Midbrain (tissue), 1 donor: ENCODE measurements at places on chromosomes 5 and 9.

- DNase-seq: no peak
Observed at GRCh38 chr9:69248005-69248404, 73.9 kb downstream of the TJP2 start.

DNA sequence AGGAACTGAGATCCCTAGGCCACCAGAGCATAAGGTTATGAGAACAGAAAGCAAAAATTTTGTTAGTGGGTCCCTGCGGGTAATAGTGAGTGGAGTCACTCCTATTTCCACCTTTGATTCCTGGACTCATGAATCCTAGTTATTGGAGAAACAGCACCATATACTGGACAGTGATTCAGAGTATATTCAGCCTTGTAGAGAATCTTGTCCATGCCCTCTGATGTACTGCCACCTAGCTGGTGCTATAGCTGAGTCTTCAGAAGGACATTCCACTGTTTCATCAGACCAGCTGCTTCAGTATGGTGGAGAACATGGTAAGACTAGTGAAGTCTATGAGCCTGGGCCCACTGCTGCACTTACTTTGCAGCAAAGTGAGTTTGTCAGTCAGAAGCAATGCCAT lies 25.0 kb upstream of the ITGA2 start:
- DNase-seq: no peak

DNA sequence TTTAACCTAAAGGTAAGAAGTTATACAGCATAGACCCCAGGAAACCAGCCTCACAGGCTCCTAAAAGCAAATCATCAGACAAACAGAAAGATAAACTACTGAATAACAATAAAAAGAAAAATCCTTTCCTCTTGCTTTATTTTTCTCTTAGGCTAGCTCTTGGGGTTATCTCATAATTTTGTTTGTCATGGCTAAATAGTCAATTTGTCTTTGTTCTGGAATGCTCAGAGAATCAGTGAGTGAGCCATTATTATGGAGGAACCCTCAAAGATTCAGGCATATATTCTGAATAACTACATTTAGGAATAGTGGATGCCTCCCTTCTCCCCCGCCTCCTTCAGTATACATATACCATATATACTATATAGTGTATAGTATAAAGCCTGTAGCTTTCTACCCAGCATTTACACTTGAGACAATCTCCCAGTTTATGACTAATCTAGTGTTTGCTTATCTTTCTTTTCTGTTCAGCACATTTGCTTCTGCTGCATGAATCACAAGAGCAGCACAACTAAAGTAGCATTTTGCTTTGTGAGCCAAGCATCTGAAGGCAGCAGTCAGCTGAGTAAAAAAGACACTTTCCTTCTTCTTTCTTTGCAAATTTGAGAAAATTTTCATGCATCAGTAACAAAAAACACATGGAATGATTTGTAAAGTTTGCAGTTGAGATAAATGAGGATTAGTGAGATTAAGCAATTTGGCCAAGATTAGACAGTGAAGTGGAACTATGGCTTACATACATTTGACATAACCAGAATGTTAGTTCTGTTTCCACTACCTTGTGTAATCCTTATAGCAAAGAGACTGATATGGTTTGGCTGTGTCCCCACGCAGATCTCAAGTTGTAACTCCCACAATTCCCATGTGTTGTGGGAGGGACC lies 45.3 kb upstream of the PPP3R2 start:
- no peak for DNase-seq

- DNase-seq: no peak
Observed at GRCh38 chr9:107703651-107704050, 214.1 kb upstream of the KLF4 start.

- no peak for DNase-seq
Observed at GRCh38 chr5:172383191-172383802, 71.0 kb downstream of the SH3PXD2B start.

GRCh38 chr5:89289604-89290003 lies 406.6 kb upstream of the MEF2C start:
- no peak for DNase-seq

GRCh38 chr5:127994087-127994660 lies 89.4 kb upstream of the SLC12A2 start:
- no peak for DNase-seq

DNA sequence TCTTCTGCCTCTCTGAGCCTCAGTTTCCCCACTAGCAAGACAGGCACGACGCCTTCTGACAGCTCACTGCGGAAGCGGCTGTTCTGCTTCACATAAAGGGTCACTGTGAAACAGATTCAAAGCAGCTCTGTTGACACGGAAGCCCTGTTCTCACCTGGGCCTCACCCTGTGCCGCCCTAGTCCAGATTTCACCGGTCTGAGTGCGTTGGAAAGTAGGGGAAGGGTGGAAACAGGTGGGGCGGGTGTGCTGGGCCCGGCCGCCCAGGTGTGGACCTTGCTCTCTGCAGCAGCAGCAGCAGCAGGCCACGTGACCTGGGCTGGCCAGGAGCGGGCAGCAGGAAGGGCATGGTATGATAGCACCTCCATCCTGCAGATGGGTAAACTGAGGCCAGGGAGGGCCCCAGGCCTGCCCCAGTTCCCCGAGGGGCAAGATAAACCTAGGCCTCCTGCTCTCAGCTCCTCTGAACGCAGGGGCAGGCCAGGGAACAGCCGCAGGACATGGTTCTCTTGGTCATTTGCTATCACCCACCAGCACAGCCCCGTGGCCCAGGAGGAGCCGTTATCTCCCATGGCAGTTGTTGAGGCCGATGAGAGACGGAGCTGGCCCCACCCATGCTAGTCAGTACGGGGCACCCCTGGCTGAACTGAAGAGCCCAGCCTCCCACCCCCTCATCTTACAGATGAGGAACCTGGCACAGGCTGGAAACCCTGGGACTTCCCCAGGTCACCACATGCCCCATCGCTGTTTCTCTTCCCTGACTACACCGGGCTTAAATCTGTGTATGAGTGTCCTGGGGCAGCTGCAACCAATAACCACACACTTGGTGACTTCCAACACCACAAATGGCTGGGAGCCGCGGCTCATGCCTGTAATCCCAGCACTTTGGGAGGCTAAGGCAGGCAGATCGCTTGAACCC lies 12.1 kb downstream of the PTGES2 start:
- DNase-seq: no peak

- no peak for DNase-seq
Observed at GRCh38 chr9:70994582-70994981, 126.8 kb downstream of the TRPM3 start.

- no peak for DNase-seq
Observed at GRCh38 chr5:139872851-139873794, 77.5 kb downstream of the PSD2 start.

DNA sequence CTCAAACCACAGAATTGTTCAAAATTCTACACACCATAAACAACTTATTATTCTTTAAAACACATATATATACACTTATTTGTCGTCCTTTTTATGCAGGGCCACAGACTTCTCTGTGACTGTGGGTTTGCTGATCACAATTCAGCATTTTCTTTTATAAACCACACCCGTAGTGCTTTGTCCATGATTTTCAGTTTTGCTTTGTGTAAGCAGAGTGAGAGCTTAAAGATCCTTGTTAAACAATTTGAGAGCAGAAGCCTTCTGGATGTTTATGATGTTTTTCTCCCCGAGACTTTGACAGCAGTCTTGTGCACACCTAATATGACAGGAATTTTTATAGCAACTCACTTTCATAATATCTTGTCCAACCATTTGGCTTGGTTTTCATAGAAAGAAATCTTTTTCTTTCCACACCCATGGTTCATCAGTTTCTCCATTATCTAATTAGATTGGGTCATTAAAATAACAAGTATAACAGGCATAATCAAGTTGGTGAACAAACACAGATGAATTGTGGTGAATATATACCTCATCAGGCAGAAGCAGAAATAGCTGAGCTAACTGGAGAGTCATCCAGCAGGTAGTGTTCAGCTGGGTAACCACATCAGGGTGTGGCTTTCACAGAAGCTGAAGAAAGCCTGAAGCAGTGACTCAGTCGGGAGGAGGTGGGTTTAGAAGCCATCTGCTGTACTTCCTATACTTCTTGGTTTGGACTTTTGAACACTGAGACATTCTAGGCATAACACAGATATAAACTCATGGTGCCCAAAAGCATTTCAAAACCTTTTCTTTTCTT lies 232.8 kb downstream of the DOCK8 start:
- no peak for DNase-seq

- DNase-seq: no peak
Observed at GRCh38 chr9:20209391-20210340, 412.6 kb downstream of the MLLT3 start.

GRCh38 chr5:175133185-175133584 lies 310.8 kb downstream of the DRD1 start:
- DNase-seq: no peak

- no peak for DNase-seq
Observed at GRCh38 chr5:121033334-121033733, 569.2 kb downstream of the PRR16 start.

DNA sequence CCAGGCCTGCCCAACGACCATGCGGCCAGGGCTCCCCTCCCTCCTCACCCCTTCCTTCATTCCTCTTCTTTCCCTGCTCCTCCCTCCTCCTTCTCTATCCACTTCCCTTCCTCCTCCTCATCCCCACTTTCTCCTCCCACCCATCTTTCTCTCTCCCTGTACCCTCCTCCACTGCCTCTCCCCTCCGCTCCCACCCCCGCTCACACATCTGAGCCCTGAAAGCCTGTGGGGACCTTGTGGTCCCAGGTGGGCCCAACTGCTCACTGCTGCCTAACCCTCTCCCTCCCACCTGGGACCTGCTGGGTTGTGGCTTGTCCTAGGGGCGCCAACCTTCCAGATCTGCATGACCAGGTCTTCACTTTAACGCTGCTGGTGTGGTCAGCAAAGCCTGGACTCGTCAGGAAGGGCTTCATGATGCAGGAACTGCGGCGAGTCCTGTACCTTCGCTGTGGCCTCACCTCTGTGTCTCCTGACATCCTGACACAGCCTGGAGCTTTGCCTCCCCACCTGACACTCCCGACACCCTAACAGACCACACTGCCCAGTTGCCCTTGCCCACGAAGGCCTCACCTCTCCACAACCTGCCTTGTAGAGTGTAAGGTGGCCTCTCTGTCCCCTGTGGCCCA lies 34.6 kb downstream of the C5orf15 start:
- no peak for DNase-seq

DNA sequence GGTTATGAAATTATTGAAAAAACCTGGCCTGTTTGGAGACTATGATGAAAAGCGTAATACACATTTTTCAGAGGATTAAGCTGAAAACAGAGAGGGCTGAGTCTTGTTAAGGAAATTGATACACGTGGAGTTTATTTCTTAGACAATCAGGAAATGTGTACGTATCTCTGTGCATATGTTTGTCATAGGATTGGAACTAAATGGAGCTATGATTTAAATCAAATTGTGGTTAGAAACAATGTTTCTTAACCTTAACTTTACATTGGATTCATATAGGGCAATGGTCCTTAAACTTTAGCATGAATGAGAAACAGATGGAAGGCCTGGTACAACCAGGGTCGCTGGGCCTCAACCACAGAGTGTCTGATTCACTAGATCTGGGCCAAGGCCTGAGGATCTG lies 451.6 kb downstream of the CDH18 start:
- DNase-seq: no peak

GRCh38 chr5:73204733-73205132 lies 31.7 kb downstream of the TMEM174 start:
- DNase-seq: no peak

DNA sequence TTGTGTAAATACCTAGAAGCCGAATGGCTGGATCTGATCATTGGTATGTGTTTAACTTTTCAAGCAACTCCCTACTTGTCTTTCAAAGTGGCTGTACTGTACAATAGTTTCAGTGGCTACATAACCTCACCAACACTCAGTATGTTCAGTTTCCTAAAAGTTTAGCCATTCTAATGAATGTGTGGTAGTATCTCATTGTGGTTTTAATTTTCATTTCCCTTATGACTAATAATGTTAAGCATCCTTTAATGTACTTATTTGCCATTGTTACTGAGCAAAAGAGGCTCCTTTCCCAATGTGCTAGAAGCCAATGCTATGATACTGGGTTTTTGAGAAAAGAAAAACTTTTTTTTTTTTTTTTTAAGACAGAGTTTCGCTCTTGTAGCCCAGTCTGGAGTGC lies 27.8 kb upstream of the ALDOB start:
- no peak for DNase-seq

GRCh38 chr5:113237893-113238292 lies 196.9 kb downstream of the TSSK1B start:
- no peak for DNase-seq

DNA sequence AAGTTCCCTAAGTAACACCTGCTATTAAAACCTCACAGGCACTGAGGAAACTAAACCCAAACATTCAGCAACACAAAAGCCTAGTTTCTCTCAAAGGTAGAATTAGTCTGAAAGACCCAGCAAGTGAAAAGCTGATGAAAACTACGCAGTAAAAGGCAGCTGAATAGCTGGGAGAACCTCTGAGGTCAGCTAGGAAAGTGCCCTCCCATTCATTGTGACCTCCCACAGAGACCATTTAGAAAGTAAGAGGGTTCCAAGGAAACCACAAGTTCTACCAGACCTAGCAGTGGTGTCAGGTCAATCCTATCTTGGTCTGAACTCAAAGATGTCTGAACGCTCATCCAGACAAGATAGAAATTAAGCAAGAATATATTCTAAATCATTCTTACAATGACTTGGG lies 144.7 kb downstream of the SSBP2 start:
- no peak for DNase-seq

- no peak for DNase-seq
Observed at GRCh38 chr5:68720884-68721610, 372.8 kb upstream of the SLC30A5 start.

GRCh38 chr9:4009006-4009511 lies 290.8 kb downstream of the GLIS3 start:
- DNase-seq: no peak

DNA sequence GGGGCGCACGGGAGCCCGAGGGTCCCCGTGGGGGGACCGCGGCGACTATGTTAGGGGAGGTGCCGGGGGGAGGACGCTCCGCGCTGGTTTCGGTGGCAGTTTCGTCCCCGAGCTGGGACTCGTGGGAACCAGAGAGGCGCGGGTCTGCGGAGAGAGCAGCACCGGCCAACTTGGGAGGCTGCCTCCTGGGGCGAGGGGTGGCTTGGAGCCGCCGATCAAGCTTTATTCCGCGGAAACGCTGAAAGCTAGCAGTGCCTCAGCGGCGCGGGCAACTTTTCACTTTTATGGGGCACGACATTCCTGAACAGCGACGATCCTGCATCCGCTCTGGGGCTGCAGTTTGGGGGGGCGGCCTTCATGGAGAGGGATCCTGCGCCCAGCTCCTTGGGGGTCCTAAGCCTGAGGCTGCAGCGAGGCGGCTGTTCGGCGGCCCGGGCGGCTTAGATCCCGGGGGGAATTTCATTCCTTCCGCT lies 369 bp downstream of the OCLN start:
- no peak for DNase-seq

DNA sequence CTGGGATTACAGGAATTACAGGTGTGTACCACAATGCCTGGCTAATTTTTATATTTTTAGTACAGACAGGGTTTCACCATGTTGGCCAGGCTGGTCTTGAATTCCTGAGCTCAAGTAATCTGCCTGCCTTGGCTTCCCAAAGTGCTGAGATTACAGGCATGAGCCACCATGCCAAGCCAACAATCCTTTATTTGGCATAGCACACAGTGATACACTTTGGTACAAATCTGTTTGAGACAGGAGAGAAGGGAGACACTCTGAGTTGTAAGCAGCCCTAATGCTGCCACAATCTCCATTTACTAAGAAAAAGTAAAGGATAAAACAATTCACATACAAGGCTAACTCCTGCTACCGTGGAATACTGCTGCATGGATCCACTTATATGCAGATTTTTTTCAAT lies 177.8 kb downstream of the RAPGEF6 start:
- DNase-seq: no peak

- no peak for DNase-seq
Observed at GRCh38 chr5:130138406-130139045, 234.3 kb downstream of the CHSY3 start.

- DNase-seq: no peak
Observed at GRCh38 chr5:132681476-132681831, 7.7 kb downstream of the IL4 start.

- DNase-seq: peak; percentile 40
Observed at GRCh38 chr5:74766418-74766848, 484 bp downstream of the GFM2 start.
